ENCODE measurements at places on chromosomes 1 and 21. TPM values are rescaled to one million over a fixed set of nuclear protein-coding genes. Genes with fewer than 3 reads are reported as not detected.

DNA sequence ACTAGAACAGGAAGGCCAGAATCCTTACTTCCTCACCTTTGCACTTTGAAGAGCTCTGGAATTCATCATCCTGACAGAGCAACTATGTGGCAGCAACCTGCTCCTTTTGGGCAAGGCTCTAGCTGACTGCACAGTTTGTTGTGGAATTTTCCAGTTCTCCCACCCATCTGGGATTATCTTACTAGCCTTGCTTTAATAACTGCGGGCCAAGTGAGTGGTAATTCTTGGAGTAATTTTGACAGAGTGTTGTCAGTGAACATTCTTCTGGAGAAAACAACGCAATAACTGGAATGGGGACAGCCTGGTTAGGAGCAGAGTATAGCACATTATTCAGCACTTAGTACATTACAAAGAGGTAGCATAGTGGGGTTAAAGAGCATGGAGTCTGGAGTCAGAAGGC is 75.3 kb downstream of the NTMT2 start:
- no peak overlapping the region for H3K4me3 ChIP-seq
- no peak for DNase-seq
- H3K4me1 ChIP-seq, result no peaks in the 10 kb centered on the region
- H3K36me3 ChIP-seq, result no peaks in the 10 kb centered on the region
- H3K27ac ChIP-seq, result no peak overlapping the region

DNA sequence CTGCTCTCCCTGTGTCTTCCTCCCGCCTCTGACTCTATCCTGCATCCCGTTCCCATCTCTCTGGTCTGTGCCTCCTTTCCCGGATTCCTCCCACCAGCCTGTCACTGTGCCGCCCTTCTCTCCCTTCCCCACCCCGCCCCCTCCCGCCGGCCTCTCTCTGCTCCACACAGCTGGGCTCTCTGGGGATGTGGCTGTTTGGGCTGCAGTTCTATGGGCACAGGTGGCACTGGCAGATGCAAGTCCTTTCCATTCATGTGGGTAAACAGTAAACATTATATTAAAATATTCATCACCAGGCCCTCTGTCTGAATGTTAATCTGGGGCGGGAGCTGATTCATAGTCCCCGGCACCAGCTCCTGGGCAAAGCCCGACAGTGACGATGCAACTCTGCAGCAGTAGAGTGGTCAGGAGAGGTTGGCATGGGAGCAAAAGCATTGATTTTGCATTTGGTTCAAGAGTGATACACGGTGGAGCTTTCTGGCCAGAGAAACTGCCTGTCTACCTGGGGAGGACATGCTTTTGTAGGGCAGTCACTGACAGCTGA is 249.3 kb downstream of the TNR start:
- H3K27me3 ChIP-seq, result no peaks in the 10 kb centered on the region
- no peak overlapping the region for H3K4me3 ChIP-seq
- no peaks in the 10 kb centered on the region for H3K4me1 ChIP-seq
- no peak for DNase-seq
- no peak overlapping the region for H3K27ac ChIP-seq

DNA sequence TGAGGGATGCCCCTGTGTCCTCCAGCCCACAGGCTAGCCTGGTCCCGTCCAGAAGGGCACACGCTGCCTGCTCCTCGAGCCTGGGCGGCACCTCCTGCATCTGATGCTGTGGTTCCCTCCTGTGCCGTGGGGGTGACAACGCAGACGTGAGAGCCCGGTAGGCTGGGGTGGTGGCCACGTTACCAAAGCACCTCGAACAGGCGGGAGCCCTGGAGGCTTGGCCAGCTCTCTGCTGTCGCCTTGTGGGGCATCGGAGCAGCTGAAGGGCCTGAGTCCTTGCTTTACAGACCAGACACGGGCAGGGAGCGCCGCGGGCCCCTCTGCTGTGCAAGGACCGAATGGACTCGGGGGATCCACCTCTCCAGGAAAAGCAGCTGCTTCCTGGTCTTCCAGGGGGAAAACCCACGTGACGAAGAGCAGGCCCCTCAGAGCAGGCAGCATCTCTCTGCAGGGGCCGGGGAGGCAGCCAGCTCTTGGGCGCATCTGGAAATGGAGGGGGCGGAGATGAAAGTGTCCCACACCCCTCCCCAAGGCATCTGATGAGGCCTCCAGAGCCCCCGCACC is 133.3 kb downstream of the NPHP4 start:
- no peaks in the 10 kb centered on the region for H3K27me3 ChIP-seq
- no peak overlapping the region for H3K4me3 ChIP-seq
- H3K4me1 ChIP-seq, result no peaks in the 10 kb centered on the region
- H3K36me3 ChIP-seq, result no peaks in the 10 kb centered on the region

DNA sequence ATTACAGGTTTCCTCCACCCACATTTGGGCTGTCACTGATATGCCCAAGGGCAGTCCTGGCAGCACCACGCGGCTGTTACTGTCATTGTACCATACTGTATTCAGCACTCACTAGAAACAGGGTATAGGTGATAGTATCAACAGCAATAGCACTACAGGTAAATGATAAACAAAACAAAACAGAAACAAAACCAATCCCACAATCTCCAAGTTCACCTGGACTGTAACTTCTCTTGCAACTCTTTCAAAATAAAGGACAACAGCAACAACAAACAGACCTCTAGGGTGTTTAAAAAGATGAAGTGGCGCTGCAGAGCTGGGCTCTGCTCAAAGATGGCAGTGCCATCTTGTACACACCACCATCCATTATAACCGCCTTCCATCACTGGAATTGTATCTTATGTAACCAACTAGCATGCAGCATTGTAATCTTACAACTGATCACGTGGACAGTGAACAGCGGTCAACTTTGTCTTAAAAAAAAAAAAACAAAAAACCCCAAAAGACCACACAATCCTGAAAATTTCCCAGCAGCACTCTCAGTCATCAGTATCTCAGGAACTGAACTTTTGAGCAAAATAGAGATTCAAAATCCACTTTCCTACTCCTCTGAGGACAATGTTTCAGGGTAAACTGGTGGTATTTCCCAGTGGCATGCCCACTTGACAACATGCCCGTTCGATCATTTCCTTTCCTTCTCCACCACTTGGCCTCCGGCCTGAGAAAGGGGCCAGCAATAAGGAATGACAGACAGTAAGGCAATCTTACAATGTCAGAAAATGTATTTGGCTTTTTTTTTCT is 3.8 kb downstream of the IRF2BP2 start:
- H3K27ac ChIP-seq, result peak overlapping the region; percentile 95
- peak overlapping the region; percentile 93 for H3K4me3 ChIP-seq
- H3K36me3 ChIP-seq, result peaks cover 11% of the 10 kb centered on the region
- peak; percentile 56 for DNase-seq
- peaks cover 62% of the 10 kb centered on the region for H3K4me1 ChIP-seq

- no peaks in the 10 kb centered on the region for H3K27me3 ChIP-seq
- peak overlapping the region; percentile 97 for H3K27ac ChIP-seq
- H3K4me1 ChIP-seq, result peaks cover 13% of the 10 kb centered on the region
- DNase-seq, result no peak
- peak overlapping the region; percentile 82 for H3K4me3 ChIP-seq
Observed at GRCh38 chr1:15835205-15835740, 12.2 kb upstream of the SPEN start.

GRCh38 chr1:193335806-193336428 is 149.5 kb upstream of the B3GALT2 start:
- H3K27me3 ChIP-seq, result no peaks in the 10 kb centered on the region
- no peak overlapping the region for H3K4me3 ChIP-seq
- H3K4me1 ChIP-seq, result no peaks in the 10 kb centered on the region
- no peak for DNase-seq

The RAB3B gene
- polyA plus RNA-seq, result 0.01 TPM

The NMNAT1 gene
- polyA plus RNA-seq, result 6.4 TPM

The DTL gene
- polyA plus RNA-seq, result 0.23 TPM
